ENCODE measurements at places on chromosomes 6 and 20.

- no peak for DNase-seq
These were observed 8.7 kb upstream of the MYBL2 start for GRCh38 chr20:43658069-43658722.

GRCh38 chr20:61461461-61461860 lies 209.4 kb downstream of the CDH4 start:
- DNase-seq: no peak

GRCh38 chr20:50991076-50991475 lies 31.8 kb downstream of the KCNG1 start:
- DNase-seq: no peak

- DNase-seq: no peak
These were observed 197.8 kb downstream of the OGFRL1 start for GRCh38 chr6:71486461-71486860.

DNA sequence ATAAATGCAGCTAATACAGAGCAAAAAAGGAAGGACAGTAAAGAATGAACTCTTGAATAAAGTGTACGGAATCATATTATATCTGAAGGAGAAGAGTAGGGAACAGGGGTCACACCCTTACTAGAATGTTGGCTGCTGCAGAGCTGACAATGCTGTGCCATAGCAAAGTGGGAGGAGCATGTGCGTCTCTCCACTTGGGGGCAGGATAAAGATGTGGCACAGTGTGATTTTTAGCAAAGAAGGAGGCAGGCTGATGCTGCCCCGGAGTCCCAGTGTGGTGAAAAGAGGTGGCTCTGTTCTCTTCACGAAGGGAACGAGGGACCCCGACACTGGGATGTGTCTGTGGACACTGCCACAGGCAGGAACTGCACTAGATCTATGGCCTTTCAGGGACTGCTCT lies 67.5 kb downstream of the INSM1 start:
- DNase-seq: no peak

GRCh38 chr6:20542927-20543602 lies 8.8 kb downstream of the CDKAL1 start:
- no peak for DNase-seq

Data from activated naive CD4-positive, alpha-beta T cell (primary cell).